ENCODE measurements at places on chromosomes 1 and 21.

GRCh38 chr1:175191659-175192058 lies 917 bp downstream of the KIAA0040 start:
- no peak for DNase-seq

DNA sequence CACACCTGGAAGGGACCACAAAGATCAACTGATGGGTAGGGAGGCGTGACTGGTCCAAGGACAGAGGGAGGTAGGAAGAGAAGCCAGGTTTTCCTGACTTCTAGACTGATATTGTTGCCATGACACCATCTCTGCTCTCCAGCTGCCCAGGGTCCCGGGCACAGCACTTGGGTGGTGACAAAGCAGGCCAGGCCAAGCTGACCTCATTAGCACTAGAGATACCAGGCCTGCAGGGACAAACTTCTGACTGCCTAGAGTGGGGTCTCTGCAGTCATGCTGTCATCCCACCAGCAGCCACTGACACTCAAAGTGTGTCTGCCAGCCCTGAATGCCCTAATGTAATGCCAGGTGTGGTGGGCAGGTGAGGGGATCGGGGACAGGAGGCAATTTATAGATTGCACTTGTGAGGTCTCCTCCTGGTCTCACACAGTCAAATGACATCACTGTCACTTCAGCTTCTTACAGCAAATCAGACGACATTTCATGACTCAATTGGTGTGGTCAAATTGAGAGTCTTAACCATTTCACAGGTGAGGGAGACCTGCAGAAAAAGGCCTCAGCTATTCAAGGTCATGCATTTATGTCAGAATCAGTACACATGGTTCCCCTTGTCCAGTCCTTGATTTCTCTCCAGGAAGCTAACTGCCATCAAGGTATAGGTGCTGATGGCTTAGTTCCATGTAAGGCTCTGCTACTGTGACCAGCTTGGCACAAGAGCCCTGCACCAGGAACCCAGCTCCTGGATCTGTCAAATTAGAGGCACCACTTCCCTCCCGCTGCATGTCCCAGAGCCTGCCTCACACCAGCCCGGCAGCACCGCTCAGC lies 2.7 kb downstream of the SLC9A1 start:
- no peak for DNase-seq

DNA sequence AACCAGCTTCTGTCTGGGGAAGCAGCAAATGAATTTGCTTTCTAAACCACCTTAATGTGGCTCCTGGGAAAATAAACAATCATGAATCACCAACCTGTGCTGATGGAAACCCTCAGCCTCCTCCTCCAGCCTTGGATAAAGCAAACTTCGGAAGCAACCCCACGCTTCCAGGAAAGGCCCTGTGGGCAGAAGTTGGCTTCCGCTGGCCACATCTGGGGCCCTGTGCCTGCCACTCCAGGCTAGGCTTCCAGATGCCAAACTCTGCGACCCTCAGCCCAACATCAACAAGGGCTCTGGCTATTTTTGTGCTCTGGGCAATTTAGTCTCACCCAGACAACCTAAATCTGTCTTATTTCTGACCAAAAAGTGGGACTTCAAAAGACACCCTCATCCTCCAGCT lies 6.2 kb upstream of the OXCT2 start:
- DNase-seq: peak; percentile 4

- peak; percentile 71 for DNase-seq
Measured at GRCh38 chr1:87084244-87084836, 169.9 kb downstream of the HS2ST1 start.
